HCEC 1CT (cell line): ENCODE measurements at places on chromosomes 2 and 18.

GRCh38 chr2:10447895-10448575 is at the start of gene ODC1:
Gene ODC1 (minus strand): TSS chr2:10448327. CDS start chr2:10445032, 3,295 bp downstream.
- DNase-seq, result peak; percentile 92

- no peak for DNase-seq
Measured at GRCh38 chr18:8777846-8778245, 72.5 kb downstream of the MTCL1 start.

DNA sequence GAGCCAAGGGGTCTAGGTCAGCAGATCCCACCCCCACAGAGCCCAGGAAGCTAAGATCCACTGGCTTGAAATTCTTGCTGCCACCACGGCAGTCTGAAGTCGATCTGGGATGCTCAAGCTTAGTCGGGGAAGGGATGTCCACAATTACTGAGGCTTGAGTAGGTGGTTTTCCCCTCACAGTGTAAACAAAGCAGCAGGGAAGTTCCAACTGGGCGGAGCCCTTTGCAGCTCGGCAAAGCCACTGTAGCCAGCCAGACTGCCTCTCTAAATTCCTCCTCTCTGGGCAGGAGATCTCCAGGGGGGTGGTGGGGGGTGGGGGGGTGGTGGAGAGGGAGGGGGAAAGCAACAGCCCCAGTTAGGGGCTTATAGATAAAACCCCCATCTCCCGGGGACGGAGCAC is 419.5 kb downstream of the NUP35 start:
- no peak for DNase-seq

DNA sequence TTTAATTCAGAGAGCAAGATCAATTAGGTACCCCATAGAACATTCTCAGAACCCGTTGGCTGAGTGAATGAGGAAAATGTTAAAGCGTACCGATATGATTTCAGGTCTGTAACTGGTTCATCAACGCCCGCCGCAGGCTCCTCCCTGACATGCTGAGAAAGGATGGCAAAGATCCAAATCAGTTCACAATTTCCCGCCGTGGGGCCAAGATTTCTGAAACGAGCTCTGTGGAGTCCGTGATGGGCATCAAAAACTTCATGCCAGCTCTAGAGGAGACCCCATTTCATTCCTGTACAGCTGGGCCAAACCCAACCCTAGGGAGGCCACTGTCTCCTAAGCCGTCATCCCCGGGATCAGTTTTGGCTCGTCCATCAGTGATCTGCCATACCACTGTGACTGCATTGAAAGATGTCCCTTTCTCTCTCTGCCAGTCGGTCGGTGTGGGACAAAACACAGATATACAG is 7.3 kb downstream of the TGIF1 start:
- no peak for DNase-seq

DNA sequence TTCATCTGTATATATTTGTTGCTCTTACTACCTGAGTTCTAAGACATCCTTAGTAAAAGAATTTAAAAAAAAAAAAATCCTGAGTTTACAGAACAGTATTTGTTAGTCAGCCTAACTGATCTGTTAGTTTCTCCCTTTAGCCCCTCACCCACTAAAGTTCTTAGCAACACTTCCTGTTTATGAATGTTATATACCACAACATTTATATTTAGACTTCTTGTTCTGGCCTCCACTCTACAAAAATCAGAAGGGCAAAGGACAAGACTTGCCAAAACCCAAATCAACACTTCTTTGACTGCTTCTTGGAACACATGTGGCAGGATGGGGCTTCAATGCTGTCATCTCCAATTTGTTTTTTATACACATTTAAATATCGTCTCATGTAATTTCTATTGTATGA is 71.1 kb downstream of the MGAT5 start:
- no peak for DNase-seq

DNA sequence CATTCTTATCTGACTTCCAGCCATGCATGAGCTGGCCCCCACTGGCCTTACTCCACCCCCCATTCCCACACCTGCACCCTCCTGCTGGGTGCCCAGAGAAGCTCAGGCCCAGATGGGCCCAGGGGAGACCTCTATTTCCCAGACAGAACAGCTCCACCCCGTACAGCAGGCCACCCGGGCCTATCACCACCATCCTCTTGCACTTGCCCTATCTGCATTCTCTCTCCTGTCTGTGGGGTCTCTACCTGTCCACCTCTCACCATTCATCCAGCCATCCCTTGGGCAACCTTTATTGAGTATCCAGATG is 25.3 kb upstream of the TNS1 start:
- DNase-seq, result no peak

DNA sequence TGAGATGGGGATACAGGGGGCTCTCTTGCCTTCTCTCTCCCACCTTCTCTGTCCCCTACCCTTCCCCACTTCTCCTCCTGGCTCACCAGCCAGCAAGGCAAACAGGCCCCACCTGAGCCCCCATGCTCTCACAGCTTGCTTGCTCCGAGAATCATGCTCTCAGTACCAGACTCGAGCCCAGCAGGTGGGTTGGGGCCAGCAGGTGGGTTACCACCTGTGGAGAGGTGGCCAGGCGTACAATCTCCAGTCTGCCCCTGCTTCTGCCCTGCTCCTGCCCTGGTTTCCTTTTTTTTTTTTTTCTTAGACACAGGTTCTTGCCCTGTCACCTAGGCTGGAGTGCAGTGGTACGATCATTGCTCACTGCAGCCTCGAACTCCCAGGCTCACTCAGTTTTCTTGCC is 214.5 kb downstream of the SH3RF3 start:
- DNase-seq, result no peak

- DNase-seq, result no peak
Measured at GRCh38 chr2:145985517-145985916, 1465.6 kb upstream of the ZEB2 start.

DNA sequence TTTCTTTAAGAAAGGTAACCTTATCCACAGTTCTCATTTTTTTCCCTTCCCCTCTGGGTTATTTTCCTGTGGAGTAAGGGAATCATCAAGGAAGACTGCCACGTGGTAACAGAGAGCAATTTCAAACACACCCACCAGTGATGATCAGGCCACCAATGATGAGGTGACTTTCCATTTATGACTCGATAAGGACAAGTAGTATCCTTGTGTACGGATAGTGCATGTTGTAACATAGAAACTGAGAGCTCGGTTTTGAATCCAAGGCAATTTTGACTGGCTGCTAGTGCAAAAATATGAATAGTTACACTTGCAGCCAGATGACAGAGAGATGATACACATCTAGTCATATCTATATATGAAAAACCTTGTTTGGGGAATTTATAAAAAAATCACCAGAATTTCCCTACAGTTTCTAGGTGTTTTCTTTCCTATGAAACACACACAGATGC is 143.6 kb upstream of the TCF4 start:
- DNase-seq, result no peak

DNA sequence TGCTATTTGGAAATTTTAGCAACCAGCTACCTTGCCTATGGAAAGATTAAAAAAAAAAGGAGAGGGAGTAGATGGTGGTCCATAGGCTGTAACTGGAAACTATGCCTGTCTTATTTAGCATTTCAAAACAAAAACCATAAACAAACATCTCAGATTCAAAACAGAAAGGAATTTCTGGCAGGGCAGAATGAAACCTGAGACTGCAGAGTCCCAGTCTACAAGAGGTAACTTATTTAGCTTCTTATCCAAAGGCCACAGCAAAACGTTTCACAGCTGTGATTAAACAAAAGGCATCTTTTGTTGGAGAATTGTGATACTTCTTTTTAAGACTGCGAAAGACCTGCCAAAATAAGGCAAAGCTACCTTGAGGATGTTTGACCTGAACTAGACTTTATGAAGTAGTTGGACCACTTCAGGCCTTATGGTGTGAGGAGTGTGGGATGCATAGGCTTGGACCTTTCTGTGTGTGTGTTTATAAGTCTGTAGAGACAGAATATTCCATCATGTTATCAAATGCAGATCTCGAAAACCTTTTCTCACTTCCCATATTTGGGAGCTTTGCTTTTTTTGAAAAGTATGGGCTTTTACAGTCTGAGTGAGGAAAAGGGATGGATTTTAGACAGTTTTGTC is 11.0 kb downstream of the CRIM1 start:
- no peak for DNase-seq

DNA sequence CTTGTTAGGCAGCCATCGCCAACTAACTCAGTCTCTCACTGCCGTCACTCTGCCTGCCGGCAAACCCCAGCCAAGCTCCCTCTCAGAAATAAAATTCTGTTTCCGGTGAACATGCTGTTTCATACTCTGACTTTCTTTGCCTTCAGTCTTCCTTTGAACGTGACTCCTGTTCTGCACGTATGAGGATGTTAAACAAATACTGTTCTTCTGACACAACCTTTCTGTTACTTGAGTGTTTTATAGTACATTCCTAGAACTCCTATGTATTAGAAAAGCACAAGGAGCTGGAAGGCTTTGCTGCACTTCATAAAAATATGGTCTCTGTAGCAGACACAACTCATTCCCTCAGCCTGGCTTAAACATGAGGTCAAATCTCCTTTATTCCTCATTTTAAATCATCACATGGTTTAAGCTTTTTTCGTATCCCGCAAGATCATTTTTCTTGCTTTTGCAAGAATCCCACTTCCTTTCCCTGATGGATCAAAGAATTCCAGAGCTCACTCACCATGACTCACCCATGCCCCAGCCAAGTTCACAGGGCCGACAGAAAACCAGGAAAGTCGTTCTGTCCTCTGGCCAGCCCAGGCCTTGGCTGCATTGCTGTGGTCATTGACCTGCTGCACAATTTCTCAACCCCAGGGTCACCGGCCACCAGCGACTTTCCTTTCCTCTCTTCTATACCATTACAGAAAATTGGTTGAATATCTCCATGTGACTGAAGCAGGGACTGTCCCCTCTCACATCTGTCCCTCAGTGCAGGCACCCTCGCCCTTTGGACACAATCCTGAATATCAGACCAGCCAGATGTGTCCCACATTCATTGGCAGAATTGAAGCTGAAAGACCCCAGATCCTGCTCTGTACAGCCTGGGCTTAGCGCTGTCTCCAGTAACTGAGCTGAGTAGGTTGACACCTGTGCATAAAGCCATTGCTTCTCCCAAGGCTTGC is 183.1 kb upstream of the ARL4C start:
- DNase-seq, result peak; percentile 99

- no peak for DNase-seq
Measured at GRCh38 chr2:129069875-129070594, 751.4 kb upstream of the HS6ST1 start.

- DNase-seq, result no peak
Measured at GRCh38 chr2:62102402-62102920, 93.5 kb upstream of the B3GNT2 start.

- DNase-seq, result no peak
Measured at GRCh38 chr2:127829845-127830246, 18.9 kb upstream of the WDR33 start.

GRCh38 chr2:20186078-20186854 is 38.7 kb downstream of the SDC1 start:
- DNase-seq, result peak; percentile 34

DNA sequence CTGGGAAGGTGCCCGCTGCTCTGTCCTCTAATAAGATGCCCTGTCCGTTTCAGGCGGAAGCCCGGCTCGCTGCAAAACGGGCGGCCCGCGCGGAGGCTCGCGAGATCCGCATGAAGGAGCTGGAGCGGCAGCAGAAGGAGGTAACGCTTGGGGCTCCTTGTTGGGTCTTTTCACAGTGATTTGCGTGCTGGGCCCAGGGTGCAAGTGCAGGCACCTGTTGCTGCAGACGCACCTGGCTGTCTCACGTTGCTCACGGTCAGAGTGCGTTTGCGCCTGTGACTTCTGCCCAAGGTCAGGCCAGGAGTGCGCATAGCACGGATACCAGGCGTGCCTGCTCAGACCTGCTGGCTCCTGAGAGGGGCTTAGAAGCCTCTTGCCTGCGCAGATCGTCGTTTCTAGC is 81.1 kb downstream of the LRRFIP1 start:
- DNase-seq, result no peak

GRCh38 chr2:99701503-99701902 is 211.7 kb upstream of the REV1 start:
- DNase-seq, result no peak

DNA sequence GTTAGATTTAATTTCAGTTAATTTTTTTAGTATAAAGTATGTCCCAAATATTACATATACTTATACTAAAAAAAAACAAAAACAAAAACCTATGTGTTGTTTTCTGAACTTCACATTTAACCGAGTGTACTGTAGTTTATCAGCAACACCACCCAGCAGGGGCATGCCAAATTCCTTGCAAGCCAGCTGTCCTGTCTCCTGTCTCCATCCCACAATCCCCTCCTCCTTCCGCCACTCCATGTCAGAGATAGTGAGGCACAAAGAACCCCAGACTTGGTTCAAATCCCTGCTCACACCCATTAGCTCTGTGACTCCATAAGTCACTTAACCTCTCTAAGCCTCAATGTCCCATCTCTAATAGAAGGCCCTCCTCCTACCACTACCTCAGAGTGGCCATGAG is 9.4 kb downstream of the CHST10 start:
- no peak for DNase-seq

DNA sequence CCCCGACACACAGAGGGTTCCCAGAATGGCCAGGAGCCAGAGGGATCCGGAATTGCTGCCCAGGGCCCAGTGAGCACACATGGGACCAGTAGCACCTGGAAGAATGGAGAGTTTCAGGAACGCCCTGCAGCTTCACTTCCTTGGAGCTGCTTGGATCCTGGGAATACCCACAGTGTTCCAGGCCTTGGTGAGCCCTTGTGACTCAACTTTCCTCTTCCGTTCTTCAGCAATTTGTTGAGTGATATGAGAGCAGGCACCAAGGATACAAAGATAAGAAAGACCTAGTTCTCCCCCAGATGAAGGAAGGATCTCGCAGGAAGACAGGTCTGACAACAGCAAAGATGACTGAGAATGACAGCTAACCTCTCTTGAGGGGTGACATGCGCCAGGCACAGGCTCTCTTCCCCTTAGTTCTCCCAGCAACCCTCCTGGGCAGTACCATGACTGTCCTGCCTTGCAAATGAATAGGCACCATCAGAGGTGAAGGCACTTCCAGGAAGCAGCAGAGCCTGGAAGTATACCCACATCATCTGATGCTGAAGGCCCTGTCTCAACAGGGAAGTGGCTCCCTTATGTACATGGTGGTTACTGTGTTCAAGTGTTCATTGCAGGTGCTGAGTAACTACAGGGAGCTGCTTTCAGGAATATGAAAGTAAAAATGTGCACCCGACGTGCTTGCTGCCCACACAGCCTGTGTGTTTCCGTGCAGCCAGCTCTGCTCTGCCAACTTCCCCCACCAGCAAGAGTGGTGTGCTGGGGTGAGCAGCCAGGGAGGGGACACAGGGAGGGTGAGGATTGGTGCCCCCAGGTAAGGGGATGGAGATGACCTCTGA is 116.2 kb downstream of the STPG4 start:
- no peak for DNase-seq

DNA sequence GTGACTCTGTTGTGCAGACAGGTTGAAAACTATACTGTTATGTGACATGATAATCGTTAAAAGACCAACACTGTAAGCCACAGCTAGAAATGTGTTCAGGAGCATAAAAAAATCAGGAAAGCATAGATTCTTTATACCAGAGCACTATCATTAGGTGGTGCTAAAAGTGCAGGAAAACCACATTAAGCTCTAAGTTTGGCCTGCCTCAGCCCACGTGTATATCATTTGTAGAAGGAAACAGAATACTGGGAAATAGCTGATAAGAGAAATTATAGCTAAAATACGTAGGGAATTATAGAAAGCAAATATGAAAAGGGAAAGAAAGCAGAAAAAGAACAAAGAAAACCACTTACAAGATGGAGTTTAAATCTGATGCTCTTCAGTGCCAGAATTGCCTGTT is 26.5 kb upstream of the C2orf74 start:
- DNase-seq, result peak; percentile 36

GRCh38 chr2:59777120-59777519 is 776.3 kb downstream of the BCL11A start:
- DNase-seq, result no peak
